ENCODE measurements at places on chromosomes 11 and 22.

- no peak for DNase-seq
These were observed 1056.0 kb downstream of the TBC1D22A start for GRCh38 chr22:47818496-47818895.

DNA sequence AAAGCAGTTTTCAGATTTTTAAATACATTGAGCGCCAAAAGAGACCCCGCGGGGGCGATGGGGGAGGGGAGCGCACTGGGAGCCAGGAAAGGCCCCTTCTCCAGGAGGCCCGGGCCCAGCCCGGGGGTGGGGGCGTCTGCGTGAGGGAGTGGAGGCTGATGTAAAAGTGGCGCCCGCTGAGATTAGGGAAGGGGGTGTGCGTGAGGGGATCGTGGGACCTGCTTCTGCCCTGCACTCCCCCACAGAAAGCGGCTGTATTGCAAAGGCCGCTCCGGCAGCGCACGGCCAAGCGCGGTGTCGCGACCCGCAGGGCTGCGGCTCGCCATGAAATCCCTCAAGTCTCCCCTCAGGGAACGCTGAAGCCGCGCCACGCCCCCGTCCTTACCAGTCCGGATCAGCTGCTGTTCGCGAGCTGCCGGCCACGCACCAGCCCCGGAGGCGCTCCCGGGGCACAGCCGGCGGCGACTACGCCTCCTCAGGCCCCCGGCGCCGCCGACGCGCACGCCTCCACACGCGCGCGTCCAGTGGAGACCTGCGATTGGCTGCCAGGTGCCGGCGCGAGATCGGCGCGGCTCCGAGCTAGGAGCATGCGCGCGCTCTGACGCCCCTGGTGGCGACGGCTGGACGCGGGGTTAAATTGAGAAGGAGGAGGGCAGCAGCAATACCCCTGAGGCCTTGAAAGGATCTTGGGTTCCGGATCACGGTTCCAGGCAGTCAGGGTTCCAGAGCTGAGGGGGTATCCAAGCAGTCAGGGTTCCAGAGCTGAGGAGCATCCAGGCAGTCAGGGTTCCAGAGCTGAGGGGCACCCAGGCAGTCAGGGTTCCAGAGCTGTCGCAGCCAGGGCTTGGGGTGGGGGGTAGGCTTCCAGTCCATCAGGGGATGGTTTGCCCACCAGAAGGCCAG is at the start of gene ZNF280B:
Gene ZNF280B (minus strand): TSS at position 469 of the 903 bp plus-strand sequence. CDS start 19,344 bp downstream, outside the sequence.
- DNase-seq, result peak; percentile 62

DNA sequence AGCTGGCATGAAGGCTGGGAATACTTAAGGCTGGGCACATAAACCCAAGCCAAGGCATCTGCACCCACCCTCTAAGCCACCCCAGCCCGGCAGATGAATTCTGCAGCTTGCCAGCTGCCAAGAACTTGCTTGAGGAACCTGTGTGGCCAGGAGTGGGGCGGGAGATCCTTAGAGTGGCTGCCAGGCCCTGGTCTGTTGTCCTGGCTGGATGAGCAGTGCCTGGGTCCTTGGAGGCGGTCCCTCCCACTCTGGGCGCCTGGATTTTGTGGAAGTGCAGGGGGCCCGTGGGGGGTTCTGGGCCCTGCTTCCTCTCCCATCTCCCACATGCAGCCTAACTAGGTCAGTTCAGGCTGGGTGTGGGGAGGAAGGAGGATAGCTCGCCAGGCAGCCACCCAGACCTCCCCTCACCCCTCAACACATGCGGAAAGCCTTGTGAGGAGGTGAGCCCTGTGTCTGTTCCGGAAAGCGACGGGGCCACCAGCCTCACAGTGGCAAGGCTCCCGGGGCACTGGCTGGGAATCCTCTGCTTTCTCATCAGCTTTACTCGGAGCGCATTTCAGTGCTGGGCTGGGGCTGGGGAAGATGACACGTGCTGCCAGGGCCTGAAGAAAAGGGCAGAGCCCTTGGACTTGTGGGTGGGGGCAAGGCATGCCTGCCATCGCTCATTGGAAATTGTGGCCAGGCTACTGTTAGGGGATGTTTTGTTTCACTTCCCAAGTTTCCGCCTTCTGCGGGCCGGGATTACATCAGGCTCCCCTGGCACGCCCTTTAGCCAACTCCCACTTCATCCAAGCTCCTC is 8.4 kb downstream of the DAGLA start:
- no peak for DNase-seq

GRCh38 chr11:59186130-59186594 is 14.2 kb downstream of the DTX4 start:
- DNase-seq, result peak; percentile 80

Data from right lung (tissue), 10 donors.